Temporal lobe (tissue), 4 donors: ENCODE measurements at places on chromosomes 4 and X. TPM values are rescaled to one million over a fixed set of nuclear protein-coding genes. Genes with fewer than 3 reads are reported as not detected.

The GPR173 gene
- total RNA-seq, result 26.1 TPM

The PNMA6F gene
- total RNA-seq, result 0.49 TPM

The ASMT gene
- total RNA-seq, result 0.25 TPM

The RAB33A gene
- total RNA-seq, result 24.1 TPM

The GSX2 gene
- total RNA-seq, result 1.7 TPM

The SHROOM3 gene
- total RNA-seq, result 11.8 TPM

The TRAPPC11 gene
- total RNA-seq, result 72.5 TPM

The TMPRSS11D gene
- total RNA-seq, result not detected

The EPGN gene
- total RNA-seq, result 0.49 TPM

The SUPT20HL1 gene
- total RNA-seq, result not detected

The GRIA3 gene
- 57.3 TPM for total RNA-seq

The DCX gene
- total RNA-seq, result 461 TPM

The UGT2B15 gene
- not detected for total RNA-seq

The XAGE1A gene
- total RNA-seq, result not detected

The PLXNB3 gene
- total RNA-seq, result 2.2 TPM

The EGFL6 gene
- total RNA-seq, result 0.98 TPM

The DRP2 gene
- 4.7 TPM for total RNA-seq

The DCK gene
- total RNA-seq, result 65.9 TPM

The NHSL2 gene
- total RNA-seq, result 1.7 TPM

The SATL1 gene
- 0.98 TPM for total RNA-seq

The MAMLD1 gene
- 3.7 TPM for total RNA-seq

The VCX3A gene
- not detected for total RNA-seq

The HTT-AS gene
- not detected for total RNA-seq

The ATOH1 gene
- total RNA-seq, result not detected

The GASK1B gene
- 14.3 TPM for total RNA-seq

The TCEAL6 gene
- 5.7 TPM for total RNA-seq

The FABP2 gene
- not detected for total RNA-seq

The KLHL34 gene
- total RNA-seq, result under 0.01 TPM

The HSFX2 gene
- total RNA-seq, result not detected

The CSAG3 gene
- total RNA-seq, result not detected

The P2RY4 gene
- not detected for total RNA-seq

The MXRA5 gene
- 2.7 TPM for total RNA-seq
